ENCODE measurements at places on chromosomes 3 and 15.

GRCh38 chr3:62919784-62920465 is 44.7 kb upstream of the CADPS start:
- no peak for DNase-seq

DNA sequence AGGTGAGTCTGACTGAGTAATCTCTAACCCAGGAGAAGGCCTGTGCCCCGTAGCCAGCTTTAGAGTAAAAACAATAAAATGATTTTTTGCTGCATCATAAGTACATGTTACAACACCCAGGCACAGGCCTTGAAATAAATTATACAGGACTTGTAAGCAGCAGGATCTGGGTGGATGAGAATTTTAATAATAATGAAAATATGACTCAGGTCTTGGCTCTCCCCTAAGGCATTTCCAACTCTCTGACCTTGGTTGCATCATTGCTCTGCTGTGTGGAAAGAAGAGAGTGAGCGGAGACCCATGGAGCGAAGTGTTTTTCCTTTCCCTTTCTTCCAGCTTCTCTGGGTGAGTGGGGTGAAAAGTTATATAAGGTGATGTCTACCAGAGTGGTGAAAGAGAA is 44.6 kb downstream of the EOMES start:
- DNase-seq: no peak

DNA sequence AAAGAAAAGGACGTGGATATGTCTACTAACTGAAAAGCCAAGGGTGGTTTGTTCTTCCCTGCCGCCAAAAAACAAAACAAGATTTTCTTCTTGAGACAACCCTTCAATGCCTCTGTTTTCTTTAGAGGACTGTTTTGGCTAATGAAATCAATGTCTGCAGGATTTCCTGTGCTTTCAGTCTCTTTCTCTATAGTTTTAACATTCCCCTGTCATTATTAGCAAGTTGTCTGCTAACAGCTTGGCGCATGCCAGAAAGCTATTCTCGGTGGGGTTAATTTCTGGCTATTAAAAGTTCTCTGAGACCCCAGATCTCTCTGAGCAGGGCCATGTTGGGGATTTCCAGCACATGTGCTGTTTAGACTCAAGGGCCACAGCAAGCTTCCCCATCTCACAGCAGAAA is 56.7 kb downstream of the ITPR1 start:
- DNase-seq: no peak

- peak; percentile 61 for DNase-seq
Measured at GRCh38 chr3:44468572-44469520, 8.6 kb downstream of the ZNF445 start.

DNA sequence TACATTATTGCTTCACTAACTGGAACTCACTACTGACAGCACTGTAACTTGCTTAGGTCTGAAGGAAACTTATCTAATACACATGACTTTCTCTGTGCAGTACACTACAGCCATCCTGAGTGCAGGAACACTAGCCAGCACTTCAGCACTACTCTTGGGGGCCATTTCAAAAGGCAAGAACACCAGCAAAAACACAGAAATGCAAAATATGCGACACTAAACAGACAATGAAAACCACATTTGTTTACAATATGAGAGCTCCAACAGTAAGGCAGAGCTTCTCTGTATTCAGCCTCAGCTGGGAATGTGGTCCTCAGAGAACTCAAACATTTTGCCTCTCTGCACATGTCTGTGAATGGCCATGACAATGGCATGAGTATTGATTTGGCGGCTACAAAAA is 109.6 kb downstream of the ARRDC4 start:
- DNase-seq: no peak

DNA sequence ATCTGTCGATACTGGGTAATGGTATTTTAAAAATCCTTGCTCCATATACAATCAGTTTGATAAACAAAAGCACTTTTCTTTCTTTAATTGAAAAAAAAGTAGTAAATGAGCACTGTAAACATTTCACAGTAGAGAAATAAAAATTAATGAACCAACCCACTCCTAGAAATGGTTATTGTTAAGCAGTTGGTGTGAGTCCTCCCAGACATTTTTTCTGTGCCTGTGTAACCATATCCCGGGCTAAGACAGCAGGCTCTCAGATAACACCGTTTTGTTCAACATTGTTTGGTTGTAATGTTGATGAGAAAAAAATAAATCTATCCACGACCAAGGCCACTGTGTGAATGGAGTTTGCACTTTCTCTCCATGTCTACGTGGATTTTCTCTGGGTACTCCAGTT is 42.6 kb downstream of the PXK start:
- DNase-seq: no peak

DNA sequence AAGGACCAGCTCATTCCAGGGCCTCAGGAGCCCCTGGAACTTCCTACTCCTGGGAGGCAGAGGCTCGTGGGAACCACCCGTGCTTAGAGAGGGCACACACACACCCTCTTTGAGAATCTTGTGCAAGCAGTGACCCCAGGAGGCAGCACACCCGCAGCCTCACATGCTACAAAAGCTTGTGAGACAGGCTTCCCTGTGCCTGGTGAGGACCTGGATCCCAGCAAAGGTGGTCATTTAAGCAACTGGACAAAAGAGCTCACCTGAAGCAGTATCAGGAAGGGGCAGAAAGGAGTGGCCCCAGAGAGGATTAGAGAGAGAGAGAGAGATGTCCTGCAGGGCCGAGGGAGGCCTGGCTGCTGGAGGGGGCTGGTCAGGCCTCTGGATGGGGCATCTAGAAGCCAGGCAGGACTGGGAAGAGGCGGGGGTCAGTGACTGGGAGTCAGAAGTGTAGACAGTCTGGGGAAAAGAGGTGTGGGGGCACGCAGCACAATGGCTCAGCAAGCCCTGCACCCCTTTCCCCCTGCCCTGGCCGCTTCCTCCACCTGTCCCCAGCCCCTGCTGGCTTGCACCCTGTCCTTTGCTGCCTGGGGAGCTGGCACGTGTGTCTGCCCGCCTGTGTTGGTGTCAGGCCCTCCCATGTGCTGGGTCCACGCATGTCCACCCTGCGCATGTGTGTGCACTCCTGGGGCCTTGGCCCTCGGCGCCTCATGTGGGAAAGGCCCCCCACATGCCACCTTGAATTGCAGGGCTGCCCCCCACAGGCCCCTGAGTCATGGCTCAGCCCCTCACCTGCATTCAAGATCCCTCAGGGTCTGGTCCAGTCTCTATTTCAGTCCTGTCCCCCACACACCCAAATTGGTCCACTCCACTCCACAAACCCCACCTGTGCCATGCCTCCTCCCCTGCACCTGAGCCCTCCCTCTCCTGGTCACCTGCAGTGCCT is 36.9 kb downstream of the TSPAN3 start:
- DNase-seq: no peak

DNA sequence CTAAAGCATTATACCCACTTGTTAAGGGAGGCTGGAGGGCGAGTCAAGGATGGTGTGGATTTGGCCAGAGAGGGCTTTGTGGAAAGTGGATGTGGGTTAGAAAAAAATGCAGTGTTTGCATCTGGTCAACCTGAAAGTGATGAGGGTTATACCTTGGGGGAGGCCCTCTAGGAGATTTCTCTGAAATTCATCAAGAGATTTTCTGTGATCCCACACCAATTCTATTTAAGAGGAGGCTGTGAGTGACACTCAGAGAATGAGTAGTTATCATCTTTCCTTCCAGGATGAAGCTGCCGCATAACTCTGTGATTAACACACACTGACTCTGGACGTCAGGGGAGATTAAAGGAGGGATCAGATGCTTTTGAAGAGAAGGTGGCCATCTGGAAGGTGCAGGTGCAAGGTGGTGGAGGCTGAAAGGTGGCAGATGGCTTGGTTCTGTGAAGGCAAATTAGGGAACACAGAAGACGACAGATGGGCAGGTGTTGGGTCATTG is 54.8 kb downstream of the ANAPC13 start:
- no peak for DNase-seq

All from activated T-cell treated with anti-CD3 and anti-CD28 coated beads, Interleukin-2, amount 50 U/mL, for 48 hours (primary cell).